ENCODE measurements at places on chromosomes 16 and 17.

DNA sequence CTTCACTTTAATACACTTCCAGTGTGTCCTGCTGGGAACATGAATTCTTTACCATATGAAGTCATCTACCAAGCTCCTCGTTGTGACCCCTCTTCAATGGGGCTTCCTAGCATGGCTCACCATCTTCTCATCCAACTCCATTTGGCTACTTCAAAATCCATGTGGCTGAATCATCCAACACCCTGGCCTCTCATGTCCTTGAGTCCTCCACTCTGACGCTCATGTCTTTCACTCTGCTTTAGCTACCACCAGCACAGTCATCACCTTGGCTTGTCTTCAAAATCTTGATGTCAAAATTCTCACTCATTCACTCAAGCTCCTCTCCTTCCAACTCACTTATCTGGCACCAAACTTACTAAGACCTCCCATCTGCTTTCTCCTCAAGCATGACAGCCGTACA lies 35.8 kb downstream of the AMFR start:
- no peak for DNase-seq

DNA sequence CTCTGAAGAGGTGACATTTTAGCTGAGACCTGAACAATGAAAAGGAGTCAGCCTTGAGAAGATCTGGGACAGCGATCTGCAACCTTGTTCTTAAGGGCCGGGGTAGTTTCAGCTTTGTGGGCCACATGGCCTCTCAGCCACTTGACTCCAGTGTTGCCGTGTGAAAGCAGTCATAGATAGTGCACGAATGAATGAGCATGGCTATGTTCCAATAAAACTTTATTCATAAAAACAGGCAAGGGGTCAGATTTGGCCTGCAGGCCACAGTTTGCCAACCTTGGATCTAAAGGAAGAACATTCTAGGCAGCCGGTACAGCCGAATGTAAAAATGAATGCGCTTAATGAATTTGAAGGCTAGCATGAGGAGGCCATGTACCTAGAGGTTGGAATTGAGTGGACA lies 83.5 kb downstream of the ABCC6 start:
- no peak for DNase-seq

DNA sequence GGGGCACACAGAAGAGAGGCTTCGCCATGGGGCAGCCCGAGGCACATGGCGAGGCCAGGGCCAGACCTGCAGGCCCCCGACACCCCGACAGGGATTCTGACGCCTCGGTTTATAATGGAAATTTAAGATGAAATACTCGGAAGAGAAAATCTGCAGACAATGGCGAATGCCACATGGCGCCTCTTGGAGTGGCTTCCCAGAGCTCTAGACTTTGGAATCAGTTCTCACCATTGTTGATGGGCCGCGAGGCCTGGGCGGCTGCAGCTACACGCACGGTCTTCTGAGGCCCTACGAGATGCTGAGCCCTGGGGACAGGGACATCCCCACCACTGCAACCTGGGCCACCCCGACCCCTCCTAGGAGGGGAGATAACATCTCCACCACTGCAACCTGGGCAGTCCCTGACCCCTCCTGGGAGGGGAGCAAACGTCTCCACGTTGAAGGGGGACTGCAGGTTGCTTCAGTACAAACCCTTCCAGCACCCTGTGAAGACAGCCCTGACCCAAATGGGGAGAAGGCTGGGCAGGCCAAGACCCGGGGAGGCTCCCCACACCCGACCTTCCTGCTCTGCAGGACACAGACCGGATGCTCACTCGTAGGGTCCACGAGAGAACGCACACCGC lies 56.9 kb downstream of the LMF1 start:
- no peak for DNase-seq

DNA sequence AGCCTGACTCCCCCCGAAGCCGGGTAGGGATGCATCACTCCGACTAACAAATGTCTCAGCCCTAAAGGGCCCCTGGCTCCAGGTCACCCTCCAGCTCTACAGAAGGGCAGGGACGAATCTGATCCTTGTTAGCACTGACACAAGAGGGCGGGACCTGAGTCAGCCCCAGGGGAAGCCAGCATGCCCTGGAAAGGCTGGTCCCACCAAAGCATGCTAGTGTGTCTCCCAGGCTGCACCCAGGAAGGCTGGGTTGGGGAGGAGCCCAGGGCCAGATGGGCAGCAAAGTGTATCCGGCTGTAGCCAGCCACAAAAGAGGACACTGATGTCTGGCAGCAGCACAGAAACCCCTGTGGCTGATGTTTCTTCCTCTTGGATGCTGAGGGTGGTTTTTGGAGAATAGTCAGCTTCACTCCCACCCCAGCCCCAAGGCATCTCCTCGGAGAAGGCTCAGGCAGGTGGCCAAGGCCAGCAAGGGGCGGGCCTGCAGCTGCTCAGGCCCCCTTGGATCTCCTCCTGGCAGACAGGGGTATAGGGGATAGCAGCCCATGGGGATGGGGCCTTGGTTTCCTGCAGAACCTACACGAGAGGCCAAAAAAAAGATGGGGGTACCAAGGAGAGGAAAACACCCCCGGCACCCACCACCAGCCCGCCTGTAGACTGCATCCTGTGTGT lies 11.0 kb downstream of the NATD1 start:
- DNase-seq = no peak

All from activated naive CD4-positive, alpha-beta T cell (primary cell).